ENCODE measurements at places on chromosomes 4 and X. TPM values are rescaled to one million over a fixed set of nuclear protein-coding genes. Genes with fewer than 3 reads are reported as not detected.

GBA3 gene
- 256 TPM for polyA plus RNA-seq

OCRL gene
- 10.5 TPM for polyA plus RNA-seq

MAGEB10 gene
- not detected for polyA plus RNA-seq

FRG1 gene
- 40.4 TPM for polyA plus RNA-seq

PTCHD1 gene
- not detected for polyA plus RNA-seq

PDZD4 gene
- polyA plus RNA-seq, result 2.4 TPM

PROM1 gene
- 8.4 TPM for polyA plus RNA-seq

SLC2A9 gene
- polyA plus RNA-seq, result 34.4 TPM

TMEM33 gene
- 6.7 TPM for polyA plus RNA-seq

CNGA2 gene
- not detected for polyA plus RNA-seq

HOPX gene
- 11.9 TPM for polyA plus RNA-seq

SLC38A5 gene
- polyA plus RNA-seq, result 2.0 TPM

MID2 gene
- 0.81 TPM for polyA plus RNA-seq

CSN1S1 gene
- polyA plus RNA-seq, result not detected

COL4A5 gene
- 1.8 TPM for polyA plus RNA-seq

MAPK10 gene
- 7.3 TPM for polyA plus RNA-seq

STS gene
- 4.9 TPM for polyA plus RNA-seq

CFAP47 gene
- polyA plus RNA-seq, result not detected

HERC5 gene
- polyA plus RNA-seq, result 2.9 TPM

ZFP42 gene
- not detected for polyA plus RNA-seq

METTL14 gene
- 39.7 TPM for polyA plus RNA-seq

NDNF gene
- 34.3 TPM for polyA plus RNA-seq

GABRB1 gene
- polyA plus RNA-seq, result not detected

DKK2 gene
- polyA plus RNA-seq, result 0.37 TPM

SPANXC gene
- polyA plus RNA-seq, result not detected

IL2 gene
- 0.21 TPM for polyA plus RNA-seq

DCAF4L1 gene
- 0.24 TPM for polyA plus RNA-seq

MAGED4 gene
- 0.22 TPM for polyA plus RNA-seq

SLITRK4 gene
- 9.7 TPM for polyA plus RNA-seq

CD38 gene
- polyA plus RNA-seq, result 1.6 TPM

NR0B1 gene
- not detected for polyA plus RNA-seq

IRF2 gene
- 23.3 TPM for polyA plus RNA-seq

HMX1 gene
- not detected for polyA plus RNA-seq

MAGEA2 gene
- polyA plus RNA-seq, result not detected

SHROOM2 gene
- polyA plus RNA-seq, result 0.45 TPM

ATP11C gene
- 5.9 TPM for polyA plus RNA-seq

AMBN gene
- polyA plus RNA-seq, result not detected

CTAG2 gene
- polyA plus RNA-seq, result not detected

LONRF3 gene
- polyA plus RNA-seq, result 2.2 TPM

BRS3 gene
- not detected for polyA plus RNA-seq

ADGRL3 gene
- polyA plus RNA-seq, result 1.9 TPM

MAP9 gene
- polyA plus RNA-seq, result 0.22 TPM

DDX53 gene
- not detected for polyA plus RNA-seq

NUP62CL gene
- 9.7 TPM for polyA plus RNA-seq

CYP4V2 gene
- 28.6 TPM for polyA plus RNA-seq

WDR17 gene
- polyA plus RNA-seq, result not detected

IL9R gene
- 0.40 TPM for polyA plus RNA-seq

HTN1 gene
- not detected for polyA plus RNA-seq

GABRG1 gene
- not detected for polyA plus RNA-seq

PKD2 gene
- 21.7 TPM for polyA plus RNA-seq

ADH7 gene
- not detected for polyA plus RNA-seq

DCAF12L2 gene
- polyA plus RNA-seq, result 0.24 TPM

SPANXA1 gene
- polyA plus RNA-seq, result not detected

DCK gene
- 9.2 TPM for polyA plus RNA-seq
